ENCODE measurements at places on chromosomes 7 and 10.
A peak's percentile ranks its signal among the peaks of the same experiment; 100 is the strongest.

DNA sequence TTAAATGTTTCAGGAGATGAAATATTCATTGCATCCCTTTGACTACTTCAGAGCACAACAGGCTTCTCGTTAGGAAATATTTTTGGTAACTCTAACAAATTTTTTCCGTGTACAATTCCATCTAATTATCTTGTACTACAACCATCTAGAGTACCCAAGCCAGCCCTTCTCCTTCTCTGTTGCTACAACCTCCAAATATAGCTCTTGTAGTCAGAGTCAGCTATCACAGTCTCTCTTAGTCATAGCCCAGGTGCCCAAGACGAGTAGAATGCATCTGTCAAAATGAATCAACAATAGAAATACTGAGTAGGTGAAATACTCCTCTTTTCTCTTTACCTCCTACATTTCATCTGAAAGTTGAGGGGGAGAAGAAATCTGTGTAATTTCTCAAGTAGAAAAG is 74.0 kb downstream of the INHBA start:
- no peak for DNase-seq

DNA sequence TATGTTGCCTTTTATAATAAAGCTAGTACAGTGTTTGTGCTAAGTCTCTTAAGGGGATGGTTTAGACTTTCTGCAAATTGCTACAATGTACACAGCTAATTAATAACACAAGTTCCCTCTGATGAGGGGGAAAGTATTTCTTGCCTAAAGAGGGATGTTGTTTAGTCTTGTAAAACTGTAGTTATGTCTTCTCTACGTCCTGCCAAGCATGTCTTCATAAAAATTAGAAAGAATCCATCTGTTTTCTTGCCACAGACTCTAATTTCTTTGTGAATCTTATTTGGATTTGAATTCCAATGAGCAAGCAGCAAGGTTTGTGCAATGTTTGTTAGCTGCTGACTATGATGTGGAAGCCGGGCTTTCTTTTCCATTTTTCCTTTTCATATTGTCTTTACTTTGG is 28.2 kb downstream of the ADARB2 start:
- no peak for DNase-seq

DNA sequence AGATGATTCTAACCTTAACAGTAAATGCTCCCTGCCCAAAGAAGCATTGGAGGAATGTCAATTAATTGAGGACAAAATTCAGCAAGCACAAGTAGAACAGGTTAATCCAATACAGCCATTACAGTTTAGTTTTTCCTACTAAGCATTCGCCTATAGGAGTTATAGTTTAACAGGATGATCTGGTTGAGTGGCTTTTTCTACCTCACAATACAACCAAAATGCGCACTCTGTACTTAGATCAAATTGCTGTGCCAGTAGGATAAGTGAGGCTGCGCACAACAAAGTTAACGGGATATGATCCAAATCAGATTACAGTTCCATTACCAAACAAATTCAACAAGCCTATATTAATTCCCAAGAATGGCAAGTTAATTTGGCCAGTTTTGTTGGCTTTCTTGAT is 117.1 kb upstream of the TRIM24 start:
- no peak for DNase-seq

GRCh38 chr10:50613150-50613549 is 10.6 kb downstream of the SGMS1 start:
- DNase-seq, result no peak

DNA sequence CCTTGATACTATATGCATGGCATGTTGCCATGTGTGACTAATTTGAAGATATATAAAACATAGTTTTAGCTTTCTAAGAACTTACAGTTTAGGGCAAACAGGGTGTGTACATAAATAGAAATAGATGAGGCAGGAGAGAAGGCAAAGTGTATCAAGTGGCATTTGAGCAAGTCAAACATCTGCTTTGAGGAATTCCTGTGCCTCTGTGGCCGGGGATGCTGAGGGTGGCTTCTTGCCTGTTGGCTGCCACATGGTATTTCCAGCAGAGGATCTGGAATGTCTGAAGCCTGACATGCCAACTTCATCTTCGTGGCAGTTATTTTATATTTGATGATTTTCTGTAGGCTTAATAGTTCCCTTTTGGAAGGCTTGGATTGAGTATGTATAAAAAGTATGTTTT is 6.0 kb downstream of the SSBP1 start:
- DNase-seq, result no peak

- peak; percentile 88 for DNase-seq
Observed at GRCh38 chr7:21767300-21767900, 178.3 kb downstream of the CDCA7L start.

DNA sequence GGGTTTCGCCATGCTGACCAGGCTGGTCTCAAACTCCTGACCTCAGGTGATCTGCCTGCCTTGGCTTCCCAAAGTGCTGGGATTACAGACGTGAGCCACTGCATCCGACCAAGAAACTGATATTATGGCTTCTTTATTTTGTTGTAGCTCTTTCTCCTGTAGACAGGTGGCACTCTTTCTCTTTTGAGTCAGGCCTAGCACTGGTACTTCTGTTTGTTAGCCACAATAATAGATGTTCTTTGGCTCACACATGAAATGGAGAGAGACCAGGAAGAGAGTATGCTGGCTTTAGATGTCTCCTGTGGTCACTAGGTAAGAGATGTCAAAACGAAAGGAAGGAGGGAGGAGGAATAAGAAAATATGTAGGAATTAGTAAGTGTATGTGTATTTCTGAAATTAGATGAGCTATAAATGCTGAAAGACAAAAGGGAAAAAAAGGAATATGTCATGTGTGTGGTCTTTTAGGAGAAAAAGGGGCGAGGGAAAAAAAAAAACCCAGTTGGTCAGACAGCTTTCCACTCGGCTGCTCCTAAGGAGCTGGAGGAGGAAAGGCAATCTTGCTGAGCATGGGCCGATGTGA is 78.7 kb downstream of the CLEC2L start:
- no peak for DNase-seq

GRCh38 chr10:33335551-33335800 is 1.0 kb upstream of the NRP1 start:
- DNase-seq, result no peak

GRCh38 chr7:30102281-30102680 is 32.5 kb upstream of the MTURN start:
- no peak for DNase-seq
